ENCODE measurements at places on chromosomes 12 and 14.

DNA sequence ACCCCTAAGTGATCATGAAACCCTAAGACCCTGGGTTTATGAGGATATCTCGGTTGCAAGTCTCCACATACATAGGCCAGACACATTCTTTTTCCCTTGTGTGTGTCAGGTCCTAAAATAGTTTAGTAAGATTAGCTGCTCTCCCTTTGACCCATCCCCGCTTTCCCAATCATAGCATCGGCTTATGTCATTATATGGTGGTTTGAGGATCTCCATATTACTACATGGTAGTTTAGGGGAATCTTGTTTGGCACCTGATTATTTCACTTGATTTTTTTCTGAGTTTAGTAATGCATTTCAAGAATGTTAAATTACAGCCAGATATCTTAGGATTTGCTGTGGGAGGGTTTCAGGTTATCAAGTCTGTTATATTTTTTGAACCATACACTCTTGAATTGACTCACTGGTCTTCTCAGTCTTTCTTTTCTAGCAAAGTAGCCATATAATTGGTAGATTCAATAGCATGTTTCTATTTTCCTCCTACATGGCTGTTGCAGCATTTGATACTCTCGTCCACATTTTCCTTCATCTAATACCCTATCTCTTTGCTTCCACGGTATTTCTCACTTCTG lies 68.3 kb upstream of the TRHDE start:
- DNase-seq, result no peak

GRCh38 chr14:31205681-31206535 lies 1.7 kb downstream of the HECTD1 start:
- no peak for DNase-seq

GRCh38 chr12:78790148-78790547 lies 74.4 kb upstream of the SYT1 start:
- no peak for DNase-seq

DNA sequence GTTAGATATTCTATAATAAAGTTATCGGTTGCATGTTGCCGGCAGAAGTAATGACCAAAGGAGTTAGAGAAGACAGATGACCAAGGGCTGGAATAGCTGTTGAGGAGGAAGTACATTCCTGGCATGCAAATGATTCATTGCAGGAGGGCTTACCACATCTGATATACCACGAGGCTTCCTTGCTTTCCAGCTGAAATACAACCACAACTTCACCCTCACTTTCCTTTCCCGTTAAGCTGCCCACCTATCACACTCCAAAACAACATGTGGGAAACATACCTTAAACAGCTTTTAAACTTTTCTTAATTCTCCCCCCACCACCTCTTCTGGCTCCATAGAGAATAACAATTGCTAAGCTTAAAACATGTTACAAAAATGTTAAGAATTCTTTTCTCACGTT lies 594.1 kb downstream of the NRXN3 start:
- no peak for DNase-seq

DNA sequence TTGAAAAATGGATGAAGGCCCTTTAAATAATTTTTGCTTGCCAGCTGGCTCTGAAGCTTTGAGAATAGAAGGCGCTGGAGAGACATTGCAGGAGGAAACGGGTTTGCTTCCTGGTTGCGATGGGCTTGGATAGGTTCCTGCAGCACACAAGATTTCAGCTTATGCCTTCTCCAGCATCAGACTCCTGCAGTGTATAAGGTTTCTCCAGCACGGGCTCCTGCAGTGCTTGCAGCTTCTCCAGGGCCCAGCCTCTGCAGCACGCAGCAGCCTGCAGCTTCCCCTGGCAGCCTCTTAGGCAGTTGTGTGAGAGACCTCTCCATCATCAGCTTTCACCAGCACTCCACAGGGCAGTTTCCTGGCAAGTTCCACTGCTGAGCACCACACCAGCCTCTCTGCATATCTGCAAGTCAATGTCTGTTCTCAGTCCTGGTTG lies 78.7 kb upstream of the ZDHHC17 start:
- no peak for DNase-seq

DNA sequence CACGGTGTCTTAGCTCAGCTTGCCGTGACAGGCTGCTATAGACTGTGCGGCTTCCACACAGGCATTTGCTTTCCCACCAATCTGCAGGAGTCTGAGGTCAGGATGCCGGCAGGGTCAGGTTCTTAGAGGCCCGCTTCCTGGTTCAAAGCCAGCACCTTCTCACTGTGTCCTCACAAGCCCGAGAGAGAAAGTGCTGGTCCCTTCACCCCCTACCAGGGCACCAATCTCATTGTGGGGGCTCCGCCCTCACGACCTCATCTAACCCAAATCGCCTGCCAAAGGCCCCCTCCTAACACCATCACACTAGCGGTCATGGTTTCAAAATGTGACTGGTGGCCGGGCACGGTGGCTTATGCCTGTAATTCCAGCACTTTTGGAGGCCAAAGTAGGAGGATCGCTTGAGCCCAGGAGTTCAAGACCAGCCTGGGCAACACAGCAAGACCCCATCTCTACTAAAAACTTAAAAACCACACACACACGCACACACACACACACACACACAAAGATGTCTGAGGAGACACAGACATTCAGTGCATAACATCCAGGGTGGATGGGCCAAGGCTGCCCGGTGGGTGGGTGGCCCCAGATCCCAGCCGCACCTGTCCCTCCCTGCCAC lies 26.8 kb downstream of the MMP17 start:
- no peak for DNase-seq

DNA sequence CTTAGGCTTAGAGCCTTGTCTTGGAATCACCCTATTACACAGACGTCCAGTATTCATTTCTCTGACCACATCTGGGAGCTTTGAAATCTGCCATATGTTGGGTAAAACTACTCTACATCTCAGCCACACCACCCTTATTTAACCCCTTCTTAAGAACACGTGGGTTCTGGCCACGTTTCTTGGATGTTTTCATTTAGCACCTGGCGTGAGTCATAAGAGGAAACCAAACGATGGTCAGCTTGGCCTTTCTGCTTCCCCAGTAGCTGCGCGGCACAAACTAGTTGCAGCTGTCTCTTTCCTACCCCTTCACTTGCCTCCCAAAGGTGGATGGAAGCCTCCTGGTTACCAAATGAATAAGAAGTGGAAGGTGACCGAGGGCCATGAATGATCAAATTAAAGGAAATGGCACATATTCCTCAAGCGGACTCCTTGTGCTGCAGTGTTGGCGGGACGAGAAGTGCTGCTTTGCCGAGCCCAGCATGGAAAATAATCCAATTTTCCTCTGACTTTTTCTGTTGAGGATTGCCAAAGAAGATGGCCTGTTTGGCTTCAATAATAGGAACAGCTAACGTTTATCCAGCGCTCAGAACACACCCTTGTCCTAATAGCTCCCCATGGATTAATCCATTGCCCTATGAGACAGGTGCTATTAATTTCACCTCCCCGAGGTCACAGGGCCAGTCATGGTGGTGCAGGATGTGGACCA lies 154.1 kb downstream of the ZNF664 start:
- DNase-seq, result no peak

GRCh38 chr12:89821896-89822295 lies 113.3 kb upstream of the ATP2B1 start:
- no peak for DNase-seq

DNA sequence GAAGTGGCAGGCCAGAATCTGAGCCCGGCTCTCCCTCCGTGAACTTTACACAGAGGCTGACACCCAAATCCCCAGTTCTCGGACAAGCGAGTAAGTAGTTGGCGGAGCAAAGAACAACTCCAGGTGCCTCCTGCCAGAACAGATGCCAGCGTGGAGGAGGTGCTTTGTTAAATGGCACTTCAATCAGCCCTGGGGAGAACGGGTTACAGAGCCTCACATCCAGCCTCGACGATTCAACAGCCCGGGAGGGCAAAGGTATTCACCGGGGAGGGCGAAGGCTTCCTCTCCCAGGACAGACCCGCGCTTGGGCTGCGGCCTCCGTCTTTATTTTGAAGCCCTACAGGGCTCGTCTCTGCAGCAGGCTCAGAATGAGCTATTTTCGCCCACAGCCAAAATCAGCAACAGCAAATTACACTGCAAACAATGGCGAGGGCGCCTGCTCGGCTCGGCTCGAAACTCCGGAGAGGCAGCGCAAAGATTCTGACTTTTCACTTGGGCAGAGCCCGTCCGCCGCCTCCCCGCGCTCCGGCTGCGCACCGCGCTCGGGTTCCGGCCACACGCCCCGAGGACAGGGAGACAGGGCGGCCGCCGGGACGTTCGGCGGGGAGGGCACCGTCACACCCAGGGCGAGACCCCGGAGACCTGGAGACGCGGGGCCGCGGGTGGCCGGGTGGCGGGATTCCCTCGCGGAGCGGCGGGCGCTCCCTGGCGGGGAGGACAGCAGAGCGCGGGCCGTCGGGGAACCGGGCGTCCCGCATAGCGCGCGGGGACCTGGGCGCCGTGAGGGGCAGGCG lies 811 bp downstream of the TMCC3 start:
- DNase-seq, result no peak

DNA sequence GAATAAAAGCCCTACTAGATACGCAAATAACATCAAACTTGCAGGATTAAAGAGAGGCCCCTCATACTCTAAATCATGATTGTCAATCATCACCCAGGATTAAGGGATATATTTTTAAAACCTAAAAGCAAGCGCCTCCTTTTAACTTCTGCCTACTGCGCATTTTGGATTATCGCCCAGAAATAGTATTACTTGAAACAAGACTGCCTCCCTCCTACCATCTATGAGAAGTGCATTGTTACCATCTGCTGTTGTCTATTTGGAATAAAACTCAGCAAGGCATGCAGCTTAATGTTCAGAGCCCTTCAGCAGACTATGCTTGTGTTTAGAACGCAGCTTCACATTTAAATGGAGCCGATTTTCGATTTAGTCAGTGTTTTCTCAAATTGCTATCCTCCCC lies 79.6 kb downstream of the EXOC5 start:
- no peak for DNase-seq

- no peak for DNase-seq
These were observed 939 bp downstream of the NPC2 start for GRCh38 chr14:74491956-74492775.

DNA sequence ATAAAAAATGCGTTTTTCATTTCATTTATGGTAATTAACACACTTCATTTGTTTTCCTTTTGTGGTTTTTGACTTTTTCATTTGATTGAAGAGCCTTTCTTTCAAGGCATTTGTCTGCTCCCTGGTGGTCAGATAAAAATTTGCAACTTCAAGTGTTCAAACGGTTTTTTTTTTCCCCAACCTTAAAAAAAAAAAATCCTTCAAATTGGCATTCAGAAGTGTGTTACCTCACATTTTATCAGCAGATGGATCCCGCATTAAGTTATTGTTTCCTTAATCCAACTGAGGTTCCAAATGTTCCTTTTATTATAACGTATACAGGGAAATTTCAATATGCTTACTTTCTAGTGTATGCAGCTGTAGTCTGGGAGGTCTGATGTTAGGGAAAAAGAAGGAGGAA lies 47.2 kb downstream of the MYF5 start:
- DNase-seq, result no peak

Data from GDM1 (cell line).